ENCODE measurements at places on chromosomes 5 and 9. TPM values are rescaled to one million over a fixed set of nuclear protein-coding genes. Genes with fewer than 3 reads are reported as not detected.

GRCh38 chr5:45093377-45093776, 284.6 kb downstream of the MRPS30 start:
- DNase-seq, result no peak

Gene IFNA17
- total RNA-seq, result not detected

- no peak for DNase-seq
Observed at GRCh38 chr5:16809395-16810207, 126.5 kb downstream of the MYO10 start.

Gene HIGD2A
- total RNA-seq, result 27.9 TPM

- DNase-seq, result no peak
Observed at GRCh38 chr5:115132465-115132864, 37.2 kb downstream of the TRIM36 start.

DNA sequence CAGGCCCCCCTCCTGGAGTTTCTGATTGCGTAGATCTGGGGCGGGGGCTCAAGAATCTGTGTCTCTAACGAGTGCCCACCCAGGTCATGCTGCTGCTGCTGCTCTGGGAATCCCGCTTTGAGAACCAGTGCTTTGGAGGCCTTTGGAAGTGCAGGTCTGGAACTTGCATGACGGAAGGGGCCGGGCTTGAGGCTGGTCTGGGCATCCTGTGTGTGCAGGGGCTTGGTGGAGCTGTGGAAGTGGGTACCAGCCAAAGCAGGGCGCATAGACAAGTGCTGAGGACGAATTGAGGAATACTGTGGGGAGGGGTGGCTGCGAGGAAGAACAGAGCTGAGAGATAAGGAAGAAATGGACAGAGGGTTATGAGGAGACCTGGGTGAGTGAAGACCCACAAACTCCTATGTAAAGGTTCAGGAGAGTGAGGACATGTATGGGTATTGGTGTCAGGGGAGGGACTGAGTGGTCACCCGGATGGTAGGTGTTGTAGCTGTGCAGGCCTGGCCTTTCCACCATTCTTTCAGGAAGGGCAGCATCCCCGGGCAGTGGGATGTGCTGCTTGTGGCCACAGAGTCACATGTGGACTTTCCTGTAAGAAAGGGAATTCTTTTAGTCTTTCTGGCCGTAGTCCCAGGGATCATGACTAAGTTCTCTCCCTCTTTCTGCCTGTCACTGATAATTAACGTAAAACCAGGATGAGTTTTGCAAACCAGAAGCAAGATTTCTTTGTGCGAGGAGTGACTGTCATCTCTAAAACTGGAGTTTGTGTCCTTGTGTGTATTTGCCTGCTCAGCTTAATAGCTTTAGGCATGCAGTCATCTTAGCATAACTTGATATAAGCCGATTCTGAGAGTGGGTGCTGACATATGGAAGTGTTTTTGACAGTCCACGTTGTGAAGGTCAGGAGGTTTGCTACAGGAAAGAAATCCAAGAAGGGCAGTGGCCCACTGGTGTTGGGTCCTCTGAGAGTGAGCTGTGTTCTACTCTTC, 43.3 kb upstream of the TJP2 start:
- DNase-seq, result peak; percentile 53

DNA sequence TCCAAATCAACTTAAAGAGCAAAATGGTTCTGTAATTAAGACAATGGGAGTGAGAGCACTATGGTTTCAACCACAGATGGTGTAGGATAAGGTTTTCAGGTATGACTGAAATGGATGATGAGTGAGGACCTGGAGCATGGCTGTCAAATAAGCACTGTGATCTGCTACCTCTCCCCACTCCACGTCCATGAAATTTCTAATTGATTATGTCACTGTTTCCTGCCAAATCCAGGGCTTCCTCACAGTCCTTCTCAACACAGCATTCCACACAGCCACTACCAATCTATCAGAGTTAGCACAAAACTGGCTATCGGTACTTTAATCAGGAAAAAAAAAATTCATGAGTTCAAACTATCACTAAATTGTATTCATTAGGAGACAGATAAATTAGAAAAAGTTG, 420.4 kb upstream of the WWC1 start:
- DNase-seq, result no peak

GRCh38 chr5:110116539-110116938, 426.8 kb downstream of the MAN2A1 start:
- no peak for DNase-seq

DNA sequence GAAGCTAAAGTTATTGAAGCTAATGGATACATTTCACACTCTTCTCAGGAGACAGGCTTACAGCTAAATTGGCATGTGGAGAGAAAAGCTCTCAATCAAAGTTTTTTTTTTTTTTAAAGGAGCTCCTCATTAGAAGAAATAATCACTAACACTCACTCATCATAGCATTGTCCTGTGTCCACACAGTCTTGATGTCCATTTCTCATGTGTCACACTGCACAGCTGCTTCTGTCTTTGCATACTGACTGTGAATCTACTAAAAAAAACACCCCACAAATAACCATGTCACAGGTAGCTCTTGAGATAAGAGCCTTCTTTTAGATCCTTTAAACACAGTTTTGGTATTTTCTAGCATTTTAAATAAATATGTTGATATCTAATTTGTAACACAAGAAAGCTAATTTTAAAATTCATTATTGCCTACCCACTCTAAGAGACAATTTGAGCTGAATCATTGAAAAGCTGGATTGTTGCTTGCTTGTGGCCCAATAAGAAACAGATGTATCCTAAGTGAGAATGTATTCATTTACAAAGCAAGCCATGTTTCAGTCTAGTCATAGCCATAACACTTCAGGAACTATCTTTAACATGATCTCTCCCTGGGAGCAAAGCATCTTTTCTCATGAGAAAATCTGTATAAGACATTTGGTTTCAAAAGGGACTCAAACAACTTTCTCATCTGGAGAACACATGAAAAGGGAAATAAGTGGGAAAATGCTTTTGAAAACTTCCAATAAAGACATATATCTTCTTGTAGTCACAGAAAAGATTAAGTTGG, 48.1 kb upstream of the PCSK1 start:
- DNase-seq, result no peak

Gene NDUFA8
- 48.5 TPM for total RNA-seq

Gene KIAA1958
- 2.0 TPM for total RNA-seq

Gene FOXD4
- 0.17 TPM for total RNA-seq

Measured in dermis blood vessel endothelial cell (primary cell).